ENCODE measurements at places on chromosomes 12 and 14. TPM values are rescaled to one million over a fixed set of nuclear protein-coding genes. Genes with fewer than 3 reads are reported as not detected.

DNA sequence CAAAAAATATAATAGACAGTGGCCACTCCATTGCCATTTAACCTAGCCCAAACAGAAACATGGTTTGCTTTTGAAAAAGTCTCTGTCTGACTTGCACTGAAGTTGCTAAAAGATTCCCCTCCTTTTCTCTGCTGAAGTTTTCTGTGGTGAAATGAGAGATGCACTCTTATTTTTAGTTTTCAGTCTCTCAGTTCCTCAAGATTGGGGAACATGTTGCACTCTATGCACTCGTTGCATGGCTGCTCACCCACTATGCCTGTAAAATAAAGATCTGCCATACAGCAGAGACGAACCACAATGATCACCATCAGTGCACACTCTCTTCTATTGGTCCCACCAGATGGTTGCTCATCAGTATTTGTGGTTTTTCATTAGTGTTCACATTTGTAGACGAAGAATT lies 13.1 kb upstream of the DAAM1 start:
- DNase-seq: no peak

DNA sequence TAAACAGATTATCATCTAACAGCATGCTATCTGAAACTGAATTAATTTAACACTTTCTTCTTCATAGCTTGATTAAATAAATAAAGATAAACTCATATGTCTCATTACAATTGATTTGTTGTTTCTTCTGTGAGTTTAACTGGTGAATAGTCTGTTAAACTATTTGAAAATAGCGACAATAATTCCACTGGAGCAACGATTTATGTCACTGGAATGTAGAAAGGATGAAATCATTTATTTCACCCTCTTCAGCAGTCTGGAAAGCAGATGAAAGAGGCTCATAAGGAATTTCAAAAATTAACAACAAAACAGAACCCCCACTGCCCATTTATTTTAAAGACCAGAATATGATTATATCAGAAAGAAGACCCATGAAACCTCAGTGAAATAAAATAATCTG lies 1165.1 kb upstream of the USP15 start:
- no peak for DNase-seq

GRCh38 chr12:124713041-124713435 lies 145.6 kb upstream of the NCOR2 start:
- peak; percentile 91 for DNase-seq

DNA sequence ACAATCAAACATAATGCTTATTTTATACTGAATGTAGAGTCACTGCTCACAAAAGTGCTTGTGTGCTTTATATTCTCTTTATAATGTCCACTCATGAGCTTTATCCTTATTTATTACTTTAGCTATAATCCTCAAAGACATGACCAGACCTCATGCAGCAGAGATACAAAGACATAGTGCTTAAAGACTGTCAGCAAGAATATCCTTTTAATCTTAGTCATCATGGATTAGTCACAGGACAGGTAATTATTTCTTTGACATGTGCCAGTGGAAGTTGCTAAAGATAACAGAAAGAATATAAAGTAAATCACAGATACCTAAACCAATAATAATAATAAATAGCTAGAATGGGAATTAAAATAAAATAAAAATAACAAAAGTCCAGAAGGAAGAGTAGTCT lies 707.5 kb downstream of the BCL11B start:
- DNase-seq: no peak

The CCDC38 gene
- not detected for total RNA-seq

DNA sequence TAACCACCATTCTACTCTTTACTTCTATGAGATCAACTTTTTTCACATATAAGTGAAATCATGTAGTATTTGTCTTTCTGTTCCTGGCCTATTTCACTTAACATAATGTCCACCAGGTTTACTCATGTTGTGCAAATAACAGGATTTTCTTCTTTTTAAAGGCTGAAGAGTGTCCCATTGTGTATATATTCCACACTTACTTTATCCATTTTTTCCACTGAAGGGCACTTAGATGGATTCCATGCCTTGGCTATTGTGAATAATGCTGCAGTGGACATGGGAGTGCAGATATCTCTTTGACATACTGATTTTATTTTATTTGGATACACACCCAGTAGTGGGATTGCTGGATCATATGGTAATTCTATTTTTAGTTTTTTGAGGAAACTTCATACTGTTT lies 181.1 kb upstream of the HMGA2 start:
- no peak for DNase-seq
